ENCODE measurements at places on chromosomes 5 and 9.

DNA sequence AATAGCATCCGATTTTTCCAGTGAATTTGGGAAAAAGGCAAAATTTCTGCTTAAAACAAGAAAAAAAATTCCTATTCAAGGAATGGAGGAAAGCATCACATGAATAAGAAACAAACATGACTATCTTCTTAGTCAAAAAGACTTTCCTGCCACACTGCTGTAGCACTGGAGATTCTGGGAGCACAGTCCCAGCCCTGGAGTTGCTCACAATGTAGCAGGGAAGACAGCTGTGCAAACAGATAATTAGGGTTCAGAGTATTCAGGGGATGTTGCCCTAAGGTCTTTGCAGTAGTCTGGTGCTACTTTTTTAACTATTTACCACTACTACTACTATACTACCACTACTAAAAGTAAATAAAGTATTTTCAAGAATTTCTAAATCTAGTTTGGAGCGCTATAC, 86.5 kb downstream of the BNC2 start:
- DNase-seq: no peak

- DNase-seq: no peak
These were observed 56.7 kb upstream of the PAPPA start for GRCh38 chr9:116096853-116097252.

DNA sequence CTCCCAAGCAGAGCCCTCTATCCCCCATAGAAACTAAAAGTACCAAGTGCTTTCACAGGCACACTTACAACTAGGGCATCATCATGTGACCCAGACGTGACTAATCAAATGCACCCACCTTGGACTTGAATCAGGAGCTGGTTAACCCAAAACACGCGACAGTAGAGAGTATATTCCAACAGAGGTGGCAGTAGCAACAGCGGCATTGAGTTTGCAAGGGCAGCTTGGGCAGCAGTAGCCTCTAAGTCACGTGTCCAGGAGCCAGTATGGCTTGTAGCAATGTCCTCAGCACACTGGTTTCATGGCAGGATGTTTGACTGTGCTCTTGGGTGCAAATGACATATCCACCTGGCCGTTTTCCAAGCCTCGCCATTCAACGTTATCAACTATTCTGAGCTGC, 73.4 kb upstream of the DNAH5 start:
- DNase-seq: no peak

GRCh38 chr5:104016646-104017045, 454.1 kb upstream of the NUDT12 start:
- no peak for DNase-seq

GRCh38 chr5:34500236-34500847, 155.8 kb upstream of the RAI14 start:
- DNase-seq: no peak

DNA sequence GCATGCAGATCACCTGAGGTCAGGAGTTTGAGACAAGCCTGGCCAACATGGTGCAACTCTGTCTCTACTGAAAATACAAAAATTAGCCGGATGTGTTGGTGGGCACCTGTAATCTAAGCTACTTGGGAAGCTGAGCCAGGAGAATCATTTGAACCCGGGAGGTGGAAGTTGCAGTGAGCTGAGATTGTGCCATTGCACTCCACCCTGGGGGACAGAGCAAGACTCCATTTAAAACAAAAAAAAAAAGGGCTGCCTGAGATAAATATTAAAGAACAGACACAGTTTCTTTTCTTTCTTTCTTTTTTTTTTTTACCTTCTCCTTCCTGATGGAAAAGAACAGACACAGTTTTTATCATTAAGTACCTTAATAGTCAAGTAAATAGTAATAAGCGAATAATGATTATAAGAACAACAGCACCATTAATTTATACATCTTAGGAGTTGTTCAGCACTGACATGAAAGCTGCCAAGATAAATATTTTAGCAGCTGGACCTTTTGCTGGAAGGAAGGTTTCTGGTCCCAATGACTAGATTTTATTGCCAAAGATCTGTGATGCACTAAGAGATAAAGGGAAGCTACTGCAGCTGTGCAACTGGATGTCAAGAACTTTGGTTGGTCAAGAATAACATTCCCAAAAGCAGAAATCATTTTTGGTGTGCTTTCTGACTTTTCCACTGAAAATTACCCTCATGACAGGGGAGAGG, 7.0 kb downstream of the CENPP start:
- no peak for DNase-seq
